ENCODE measurements at places on chromosomes 2 and 18.

DNA sequence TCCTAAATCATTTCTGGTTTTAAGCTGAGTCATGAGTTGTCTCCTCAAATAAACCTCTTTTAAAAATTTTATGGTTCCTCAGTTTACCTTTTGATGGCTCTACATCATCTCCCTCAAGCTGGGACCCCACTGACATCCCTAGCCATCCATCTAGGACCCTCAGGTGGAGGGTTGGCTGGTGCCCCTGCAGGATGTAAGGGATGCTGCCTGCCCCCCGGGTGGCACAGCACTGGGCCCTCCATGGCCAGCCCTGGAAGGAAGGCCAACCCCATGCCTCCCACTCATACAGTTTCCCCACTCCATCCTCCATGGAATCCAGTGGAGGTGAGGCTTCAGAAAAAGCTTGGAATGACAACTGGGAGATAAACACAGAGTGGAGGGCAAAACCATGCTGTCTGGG, 17.2 kb upstream of the GPC1 start:
- DNase-seq, result no peak

GRCh38 chr2:80303006-80303908, 1.3 kb downstream of the LRRTM1 start:
- no peak for DNase-seq

DNA sequence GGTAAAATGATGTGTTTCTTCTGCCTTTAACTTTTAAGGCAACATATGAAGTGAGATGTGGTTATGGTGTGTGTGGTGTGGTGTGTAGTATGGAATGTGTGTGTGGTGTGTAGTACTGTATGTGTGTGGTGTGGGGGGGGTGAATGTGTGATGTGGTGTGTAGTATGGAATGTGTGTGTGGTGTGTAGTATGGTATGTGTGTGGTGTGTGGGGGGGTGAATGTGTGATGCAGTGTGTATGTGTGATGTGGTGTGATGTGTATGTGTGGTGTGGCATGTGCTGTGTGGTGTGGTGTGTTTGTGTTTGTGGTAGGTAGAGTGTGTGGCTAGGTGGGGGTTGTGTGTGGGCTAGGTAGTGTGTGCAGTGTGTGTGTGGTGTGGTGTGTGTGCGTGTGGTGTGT, 17.2 kb upstream of the ARL4C start:
- DNase-seq, result no peak

GRCh38 chr2:123670286-123670685, 354.8 kb upstream of the CNTNAP5 start:
- no peak for DNase-seq

- DNase-seq, result peak; percentile 80
Observed at GRCh38 chr2:28958689-28959088, 22.4 kb upstream of the TOGARAM2 start.

- peak; percentile 75 for DNase-seq
Observed at GRCh38 chr2:6773007-6773693, 92.6 kb downstream of the CMPK2 start.

DNA sequence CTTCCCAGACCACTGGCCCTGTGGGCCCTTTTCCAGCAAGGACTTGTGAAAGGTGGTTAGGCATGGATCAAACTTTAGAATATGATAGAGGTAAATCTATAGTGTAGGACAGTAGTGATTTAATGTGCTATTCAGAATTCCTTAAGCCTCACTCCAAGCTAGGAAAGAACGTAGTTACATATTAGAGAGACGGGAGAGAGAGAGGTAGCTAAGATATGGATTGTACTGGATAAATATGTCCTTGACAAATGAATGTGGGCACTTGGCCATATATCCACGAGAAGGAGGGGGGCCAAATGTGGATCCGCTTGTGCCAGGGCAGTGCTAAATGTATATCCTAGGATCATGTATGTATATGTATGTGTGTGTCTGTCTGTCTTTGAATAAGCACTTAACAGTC, 6.5 kb downstream of the KCNJ3 start:
- no peak for DNase-seq

- DNase-seq, result no peak
Observed at GRCh38 chr2:215617060-215617824, 181.4 kb upstream of the FN1 start.

- no peak for DNase-seq
Observed at GRCh38 chr2:241413929-241414580, 58.0 kb downstream of the FARP2 start.

- no peak for DNase-seq
Observed at GRCh38 chr2:233686928-233687327, 5.2 kb downstream of the UGT1A7 start.

- no peak for DNase-seq
Observed at GRCh38 chr18:12030670-12031069, 49.4 kb downstream of the IMPA2 start.

DNA sequence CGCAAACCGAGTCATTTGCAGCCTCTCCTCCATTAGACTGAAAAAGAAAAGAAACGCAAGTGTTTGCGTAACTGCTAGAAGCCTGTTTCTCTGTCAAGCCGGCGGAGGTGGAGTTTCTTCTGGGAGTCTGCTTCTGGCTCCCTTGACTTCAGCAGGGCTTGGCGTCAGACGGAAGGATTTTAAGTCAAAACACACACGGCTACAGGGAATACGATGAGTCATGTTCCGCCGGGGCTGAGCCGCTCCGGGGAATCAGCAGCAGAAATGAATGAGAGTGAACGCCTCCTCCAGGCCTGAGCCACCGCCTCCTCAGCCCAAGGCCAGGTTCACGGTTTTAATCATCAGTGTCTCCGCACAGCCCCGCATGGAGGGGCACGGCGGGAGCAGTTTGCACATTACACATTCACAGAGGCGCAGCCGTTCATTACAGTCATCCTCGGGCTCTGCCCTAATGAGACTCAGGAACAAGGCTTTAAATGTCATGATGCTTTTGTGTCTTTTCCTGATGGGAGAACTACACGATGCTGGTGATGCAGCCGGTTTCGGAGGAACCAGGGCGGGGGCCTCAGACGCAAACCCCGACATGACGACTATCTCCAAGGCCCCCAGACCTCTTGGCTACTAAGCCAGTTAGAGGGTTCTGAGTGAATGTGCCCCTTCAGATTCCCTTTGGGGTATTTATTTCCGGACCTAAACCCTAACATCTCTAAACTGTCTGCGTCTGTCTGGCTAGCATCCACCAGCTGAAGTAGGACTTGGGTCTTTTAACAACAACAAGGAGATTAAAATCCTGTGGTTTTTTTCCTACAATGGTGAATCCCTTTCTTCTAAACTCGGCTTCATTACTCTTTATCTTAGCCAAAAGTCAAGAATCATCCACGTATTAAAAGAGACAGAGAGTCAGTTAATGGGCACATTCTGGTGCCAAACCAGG, 11.1 kb upstream of the SCG2 start:
- DNase-seq, result peak; percentile 74

DNA sequence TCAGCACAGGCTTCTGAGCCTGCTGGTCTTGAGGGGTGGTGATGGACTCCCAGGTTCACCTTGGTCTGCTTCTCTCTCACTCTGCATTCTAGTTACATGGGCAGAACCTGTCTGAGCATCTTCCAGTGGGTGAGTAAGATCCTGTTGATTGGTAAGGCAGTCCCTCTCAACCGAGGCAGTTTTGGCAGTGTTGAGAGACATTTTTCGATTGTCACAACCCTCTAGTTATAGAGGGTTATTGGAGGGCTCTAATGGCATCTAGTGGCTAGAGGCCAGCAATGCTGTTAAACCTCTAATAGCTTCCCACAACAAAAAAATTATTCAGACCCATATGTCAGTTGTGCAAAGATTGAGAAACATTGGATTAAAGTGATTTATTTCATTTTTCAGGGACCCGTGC, 9.3 kb upstream of the MGAT5 start:
- no peak for DNase-seq

DNA sequence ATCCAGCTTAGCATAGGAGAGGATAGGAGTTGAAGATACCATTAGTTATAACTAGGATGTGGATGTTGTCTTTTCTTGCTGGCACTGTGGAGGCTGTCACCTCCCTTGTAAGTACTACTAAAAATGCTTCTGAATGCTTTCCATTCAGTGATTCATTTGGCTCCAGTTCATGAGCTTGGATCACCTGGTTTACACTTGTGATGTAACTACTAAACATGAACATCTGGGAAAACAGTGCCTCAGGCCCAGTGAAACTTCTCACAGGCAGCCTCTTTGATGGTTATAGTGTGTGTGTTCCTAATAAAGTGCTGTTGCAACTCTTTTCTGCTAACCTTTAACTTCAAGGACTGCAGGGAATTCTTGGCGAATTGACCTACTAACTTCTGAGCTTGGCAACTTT, 13.0 kb upstream of the SLC9A2 start:
- no peak for DNase-seq
